ENCODE measurements at places on chromosomes 12 and 14.

DNA sequence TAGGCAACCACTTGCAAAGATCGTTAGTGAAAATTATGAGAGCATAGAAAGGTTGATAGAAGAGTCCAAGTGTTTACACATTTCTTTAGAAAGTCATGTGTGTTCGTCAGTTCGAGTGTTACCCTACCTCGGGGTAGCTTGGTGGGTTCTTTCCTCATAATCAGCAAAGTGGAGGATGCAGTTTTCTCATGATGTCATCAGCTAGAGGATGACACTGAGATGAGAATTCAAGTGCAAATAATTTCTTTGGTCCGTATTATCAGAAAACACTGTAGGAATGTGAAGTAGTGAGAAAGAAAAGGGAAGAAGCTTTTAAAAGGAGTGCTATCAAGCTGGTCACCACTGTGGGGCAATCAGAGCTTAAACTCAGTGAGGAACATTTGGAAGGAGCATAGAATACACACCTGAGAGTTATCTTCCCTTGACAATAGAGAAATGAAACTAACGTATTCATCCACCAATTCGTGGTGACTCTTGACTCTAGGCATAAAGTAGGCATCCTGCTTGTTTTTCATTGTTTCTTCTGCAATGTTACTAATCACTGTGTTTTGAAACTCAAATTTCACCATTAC lies 1340.9 kb upstream of the TMEM132C start:
- peak; percentile 5 for DNase-seq

GRCh38 chr14:100663761-100664052 lies 63.0 kb upstream of the DLK1 start:
- no peak for DNase-seq

GRCh38 chr12:47094804-47095203 lies 15.0 kb upstream of the AMIGO2 start:
- DNase-seq = peak; percentile 75

DNA sequence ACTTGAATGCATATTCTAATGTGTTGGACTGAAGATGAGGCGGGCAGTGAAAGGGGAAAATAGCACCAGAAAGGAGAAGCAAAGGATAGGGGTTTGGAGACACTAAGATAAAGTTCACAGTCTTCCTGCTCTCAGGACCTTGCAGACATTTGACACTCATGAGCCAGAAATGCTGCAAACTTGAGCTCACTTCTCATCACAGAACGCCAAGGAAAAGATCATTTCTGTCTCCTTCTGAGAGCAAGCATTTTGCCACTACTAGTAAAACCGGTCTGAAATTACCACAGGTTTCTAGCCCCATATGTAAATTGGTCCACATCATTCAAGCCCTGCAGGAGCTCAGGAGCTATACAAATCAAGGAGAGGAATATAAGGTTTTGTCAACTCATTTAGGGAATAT lies 44.6 kb upstream of the ANO2 start:
- DNase-seq = no peak

DNA sequence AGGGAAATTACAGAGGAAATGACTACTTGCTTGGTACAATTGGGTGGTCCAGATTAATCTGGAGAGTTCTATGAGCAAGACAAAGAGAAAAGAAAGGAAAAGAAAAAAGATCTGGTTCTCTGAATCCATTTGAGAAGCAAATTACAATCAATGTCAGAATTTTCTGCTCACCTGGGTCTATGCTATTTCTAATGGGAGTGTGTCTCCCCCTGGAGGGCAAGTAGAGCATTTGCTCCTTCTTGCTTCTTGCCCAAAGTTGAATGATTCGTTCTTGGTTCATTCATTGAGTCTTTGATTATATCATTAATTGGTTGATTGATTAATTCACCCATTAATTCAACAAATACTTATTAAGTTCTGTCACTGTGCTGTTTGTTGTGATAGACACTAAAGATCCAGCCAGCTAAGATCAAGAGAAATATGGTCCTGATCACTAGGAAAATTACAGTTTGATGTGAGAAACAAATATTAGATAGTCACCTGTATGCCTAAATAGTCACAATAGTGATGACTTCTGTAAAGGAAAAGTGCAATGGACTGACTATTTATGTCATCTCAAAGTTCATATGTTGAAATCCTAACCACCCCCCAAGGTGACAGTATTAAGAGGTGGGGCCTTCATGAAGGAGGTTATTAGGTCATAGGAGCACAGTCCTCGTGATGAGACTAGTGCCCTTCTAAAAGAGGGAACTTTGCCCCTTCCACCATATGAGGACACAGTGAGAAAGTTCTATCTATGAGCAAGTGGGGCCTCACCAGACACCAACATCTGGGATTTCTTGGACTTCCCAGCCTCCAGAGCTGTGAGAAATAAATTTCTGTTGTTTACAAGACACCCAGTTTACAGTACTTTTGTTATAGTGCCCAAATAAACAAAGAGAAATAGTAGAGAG lies 8.0 kb upstream of the ASB8 start:
- DNase-seq = peak; percentile 49

DNA sequence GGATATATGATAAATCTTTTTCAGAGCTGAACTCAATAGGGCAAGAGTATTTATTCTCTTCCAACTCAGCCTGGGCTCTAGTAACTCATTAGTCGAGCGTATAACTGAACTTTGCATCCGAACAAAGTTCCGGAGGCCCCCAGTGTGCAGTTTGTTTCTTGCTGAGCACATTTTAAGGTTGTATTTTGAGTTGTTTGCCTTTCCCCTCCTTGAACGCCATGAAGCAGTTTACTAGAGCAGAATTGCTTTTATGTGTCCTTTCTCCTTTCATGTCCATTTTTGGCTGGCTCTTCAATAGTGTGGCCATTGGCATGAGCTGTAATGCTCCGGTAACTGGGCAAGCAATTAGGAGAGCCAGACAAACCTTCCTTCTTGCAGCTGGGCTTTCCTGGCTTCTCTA lies 105.3 kb downstream of the WIF1 start:
- no peak for DNase-seq
